ENCODE measurements at places on chromosomes 2 and 18.

- no peak for DNase-seq
Observed at GRCh38 chr2:207727261-207727660, 15.8 kb downstream of the CCNYL1 start.

DNA sequence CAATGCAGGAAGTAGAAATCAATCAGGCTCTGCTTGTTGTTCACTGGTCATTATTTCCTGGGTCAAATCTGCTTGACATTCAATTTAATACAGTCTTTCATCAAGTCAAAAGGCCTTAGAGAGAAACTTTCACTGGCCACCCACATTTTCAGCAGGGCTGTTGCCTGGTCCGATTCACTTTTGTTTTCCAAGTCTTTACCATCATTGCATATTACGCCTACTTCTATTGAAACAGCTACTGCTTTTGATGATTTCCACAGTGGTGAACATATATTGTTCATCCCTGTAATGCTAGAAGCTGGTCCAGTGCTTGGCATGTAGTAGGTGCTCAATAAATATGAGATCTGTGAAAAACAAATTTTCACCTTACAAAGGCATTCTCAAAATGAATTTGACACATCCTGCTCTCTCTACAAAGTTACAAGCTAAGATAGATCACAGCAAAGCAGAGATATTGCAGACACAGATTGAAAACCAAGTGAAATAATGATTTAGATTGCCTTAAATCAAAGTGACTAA, 600.1 kb downstream of the ARHGAP15 start:
- DNase-seq = no peak

DNA sequence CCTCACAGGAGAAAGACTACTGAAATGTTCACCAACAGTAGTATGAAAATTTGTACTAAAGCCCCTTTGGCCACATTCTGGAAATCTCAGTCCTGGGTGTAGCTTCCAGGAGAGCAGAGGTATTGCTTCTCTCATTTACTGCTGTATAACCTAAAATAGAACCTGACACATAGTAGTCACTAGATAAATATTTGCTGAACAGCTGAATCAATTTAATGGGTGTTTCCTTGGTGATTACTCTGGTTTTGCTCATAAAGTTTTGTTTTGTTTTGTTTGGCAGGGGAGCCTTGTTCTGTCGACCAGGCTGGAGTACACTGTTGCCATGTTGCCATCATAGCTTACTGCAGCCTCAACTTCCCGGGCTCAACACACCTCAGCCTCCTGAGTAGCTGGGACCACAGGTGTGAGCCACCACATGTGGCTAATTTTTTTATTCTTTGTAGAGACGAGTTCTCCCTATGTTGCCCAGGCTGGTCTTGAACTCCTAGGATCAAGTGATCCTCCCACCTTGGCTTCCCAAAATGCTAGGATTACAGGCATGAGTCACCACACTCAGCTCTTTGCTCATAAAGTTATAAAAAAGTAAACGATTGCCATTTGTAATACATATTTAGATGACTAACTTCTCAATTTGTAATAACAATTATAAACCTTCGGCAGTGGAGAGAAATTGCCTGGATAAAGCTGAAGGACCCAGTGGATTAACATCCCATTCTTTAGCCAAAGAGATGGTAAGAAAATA, 11.5 kb upstream of the PARD3B start:
- DNase-seq = no peak

DNA sequence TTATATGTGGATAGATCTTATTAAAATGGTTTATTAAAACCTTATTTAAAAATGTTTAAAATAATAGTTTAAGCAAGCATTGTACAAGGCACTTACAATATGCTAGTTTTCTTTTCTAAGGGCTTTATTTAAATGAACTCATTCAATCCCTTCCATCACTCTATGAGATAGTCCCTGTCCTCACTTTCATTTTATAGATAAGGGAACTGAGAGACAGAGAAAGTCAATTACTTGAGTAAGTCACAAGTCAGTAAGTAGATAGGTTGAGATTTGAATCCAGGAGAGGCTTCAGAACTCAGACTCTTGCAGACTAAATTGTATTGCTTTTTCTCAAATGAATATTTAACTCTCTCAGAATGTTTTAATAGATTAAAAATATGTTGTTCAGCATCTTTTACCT, 95.2 kb downstream of the KLHL14 start:
- no peak for DNase-seq

DNA sequence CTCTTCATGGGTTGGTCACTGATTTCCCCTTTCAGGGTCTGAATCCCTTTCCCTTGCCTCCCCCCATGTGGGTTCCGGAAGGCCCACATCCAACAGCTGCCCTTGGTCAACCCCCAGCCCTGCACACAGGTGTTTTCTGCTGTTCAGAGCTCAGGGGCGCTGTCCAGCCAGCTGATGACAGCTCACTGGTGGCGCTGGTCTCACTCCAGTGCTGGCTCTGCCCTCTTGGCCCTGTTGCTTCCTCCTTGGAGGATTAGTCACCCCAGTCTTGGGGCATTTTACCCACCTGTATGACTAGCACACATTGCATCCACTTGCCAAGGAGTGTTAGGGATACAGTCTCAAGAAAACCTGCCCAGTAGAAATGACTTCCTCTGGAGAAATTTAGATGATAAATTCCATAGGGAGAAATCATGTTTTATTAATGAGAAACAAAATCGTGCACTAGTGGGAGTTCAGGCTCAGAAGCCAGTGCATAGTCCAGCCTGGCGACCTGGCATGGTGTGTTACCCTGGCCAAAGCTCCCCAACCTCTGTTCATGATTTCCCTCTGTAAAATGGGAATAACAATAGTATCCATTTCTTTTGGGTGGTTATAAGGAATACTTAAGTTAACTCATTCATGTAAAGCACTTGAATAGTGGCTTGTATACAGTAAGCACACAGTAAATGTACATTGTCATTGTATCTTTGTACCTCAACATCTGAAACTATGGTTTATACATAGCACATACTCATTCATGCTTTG, 21.6 kb downstream of the CRIM1 start:
- DNase-seq = no peak

DNA sequence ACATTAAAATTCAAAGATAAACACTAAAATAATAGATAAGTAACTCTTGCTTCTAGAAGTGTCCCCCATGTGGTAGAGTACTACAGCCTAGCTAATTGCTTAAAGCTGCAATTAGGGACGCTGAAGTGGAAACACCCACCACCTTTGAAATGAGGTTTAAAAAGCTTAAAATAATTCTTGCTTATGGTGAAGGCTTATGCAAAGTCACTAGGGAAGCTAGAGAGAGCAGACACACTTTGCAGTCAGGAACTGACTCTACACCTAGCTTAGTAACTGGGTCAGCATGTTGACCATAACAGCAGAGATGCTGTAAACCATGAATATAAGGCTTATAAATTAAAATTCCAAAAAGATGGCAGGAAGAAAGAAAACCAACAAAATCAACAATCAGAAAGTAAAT, 65.4 kb upstream of the DSG1 start:
- DNase-seq = no peak

- DNase-seq = no peak
Observed at GRCh38 chr2:108577099-108577498, 42.8 kb downstream of the LIMS1 start.

DNA sequence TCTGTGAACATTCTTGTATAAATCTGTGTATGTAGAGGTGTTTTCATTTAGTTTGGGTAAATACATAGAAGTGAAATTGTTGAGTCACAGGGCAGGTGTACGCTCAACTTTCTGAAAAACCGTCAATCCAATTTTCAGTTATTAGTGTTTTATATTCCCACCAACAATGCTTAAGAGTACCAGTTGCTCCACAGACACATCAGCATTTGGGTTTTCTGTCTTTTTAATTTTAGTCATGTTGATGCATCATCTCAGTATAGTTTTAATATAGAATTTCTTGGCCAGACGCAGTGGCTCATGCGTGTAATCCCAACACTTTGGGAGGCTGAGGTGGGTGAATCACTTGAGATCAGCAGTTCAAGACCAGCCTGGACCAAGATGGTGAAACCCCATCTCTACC, 3.2 kb upstream of the GNLY start:
- DNase-seq = no peak

- no peak for DNase-seq
Observed at GRCh38 chr2:52340171-52340570, 1308.2 kb upstream of the NRXN1 start.

- no peak for DNase-seq
Observed at GRCh38 chr2:234437642-234438304, 59.1 kb downstream of the ARL4C start.

- no peak for DNase-seq
Observed at GRCh38 chr2:8684540-8684877, 2.7 kb downstream of the ID2 start.

DNA sequence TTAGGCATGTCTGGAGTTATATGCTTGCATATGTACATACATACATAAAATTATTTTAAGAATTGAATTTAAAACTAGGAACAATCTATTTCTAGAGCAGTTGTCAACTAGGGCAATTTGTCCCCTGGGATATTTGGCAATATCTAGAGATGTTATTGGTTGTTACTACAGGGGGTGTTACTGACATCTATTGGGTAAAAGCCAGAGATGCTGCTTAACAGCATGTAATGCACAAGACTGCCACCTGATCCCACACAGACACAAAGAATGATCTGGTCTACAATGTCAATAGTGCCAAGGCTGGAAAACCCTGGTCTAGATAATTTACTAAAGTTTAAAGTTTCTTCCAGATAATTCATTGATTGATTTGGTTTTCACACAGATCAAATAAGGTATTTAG, 185.3 kb downstream of the NYAP2 start:
- DNase-seq = no peak

DNA sequence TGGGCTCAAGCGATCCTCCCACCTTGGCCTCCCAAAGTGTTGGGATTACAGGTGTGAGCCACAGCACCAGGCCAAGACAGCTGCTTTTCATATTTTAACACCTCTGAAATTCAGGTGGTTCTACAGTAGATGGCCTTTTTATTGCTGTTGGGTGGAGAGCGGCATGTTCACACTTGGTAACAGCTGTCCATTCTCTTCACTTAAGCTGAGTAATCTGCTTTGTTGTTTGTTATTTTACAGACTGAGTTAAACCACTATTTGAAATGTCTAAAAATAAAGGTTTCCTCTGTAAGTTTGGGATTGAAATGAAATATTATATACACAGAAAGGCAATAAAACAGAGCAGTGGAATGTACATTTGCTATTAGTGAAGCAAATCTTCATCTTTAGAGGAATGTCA, 44.9 kb upstream of the TLK1 start:
- no peak for DNase-seq

DNA sequence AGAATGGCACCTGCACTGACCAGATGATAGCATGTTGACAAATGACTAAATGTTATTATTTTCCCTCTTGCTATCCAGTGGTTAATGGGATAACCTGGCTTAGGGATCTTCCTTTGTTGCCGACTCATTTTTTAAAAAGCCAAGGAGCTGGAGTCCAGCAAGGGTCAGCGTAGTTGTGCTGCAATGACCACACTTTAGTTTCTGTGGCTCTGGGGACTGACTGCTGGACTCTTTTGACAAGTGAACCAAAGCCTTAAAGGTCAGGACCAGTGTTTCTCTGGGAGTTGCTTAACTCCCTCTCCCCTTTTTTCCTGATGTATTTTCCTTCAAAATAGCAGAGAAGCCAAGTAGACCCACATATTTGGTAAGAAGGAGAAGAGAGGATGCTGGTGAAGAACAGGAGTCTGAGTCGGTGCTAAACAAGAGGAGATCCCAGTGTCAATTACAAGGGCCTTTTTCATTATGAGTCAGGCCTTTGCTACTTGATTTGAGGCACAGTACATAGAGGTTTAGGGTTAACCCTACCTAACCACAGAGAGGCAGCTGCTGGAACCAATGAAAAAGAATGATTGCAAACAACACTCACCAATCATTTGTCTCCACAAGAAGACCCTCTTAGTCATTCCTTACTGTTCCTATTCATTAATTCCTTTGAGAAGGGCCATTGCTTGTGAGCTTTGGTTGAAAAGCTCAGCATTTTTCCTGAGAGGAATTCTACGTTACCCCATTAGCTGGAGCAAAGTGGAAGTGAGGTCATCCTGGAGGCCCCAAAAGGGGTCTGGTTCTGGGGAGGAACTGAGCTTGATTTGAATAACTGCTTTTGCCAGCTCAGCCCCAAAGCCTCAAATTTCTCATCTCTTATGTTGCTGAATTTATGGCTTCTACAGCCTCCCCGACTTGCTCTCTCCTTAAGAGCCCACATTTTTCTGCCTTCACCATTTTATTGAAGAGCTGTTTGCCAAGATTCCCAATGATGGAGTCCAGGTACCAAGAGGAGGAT, 137.6 kb upstream of the HNMT start:
- DNase-seq = no peak

DNA sequence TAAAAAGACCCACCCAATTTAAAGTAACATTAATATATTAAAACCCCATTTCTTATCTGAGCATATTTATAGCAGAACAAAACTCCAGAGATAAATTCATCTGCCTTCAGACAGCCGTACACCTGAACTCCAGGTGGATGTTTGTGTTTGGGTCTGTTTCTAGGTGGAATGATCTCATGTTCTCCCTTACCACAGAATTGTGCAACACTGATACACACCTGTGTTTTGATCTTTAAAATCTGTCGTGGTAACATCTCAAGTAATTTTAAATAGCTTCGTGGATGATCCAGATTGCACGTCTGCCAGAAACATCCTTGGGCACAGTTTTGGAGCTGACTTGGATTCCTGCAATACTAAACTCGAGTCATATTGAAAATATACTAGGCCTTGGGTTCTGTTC, 207.5 kb upstream of the FOSL2 start:
- DNase-seq = no peak

GRCh38 chr2:126890136-126890510, 8.6 kb upstream of the TEX51 start:
- no peak for DNase-seq

GRCh38 chr18:62807396-62807795, 92.1 kb downstream of the PHLPP1 start:
- DNase-seq = no peak

DNA sequence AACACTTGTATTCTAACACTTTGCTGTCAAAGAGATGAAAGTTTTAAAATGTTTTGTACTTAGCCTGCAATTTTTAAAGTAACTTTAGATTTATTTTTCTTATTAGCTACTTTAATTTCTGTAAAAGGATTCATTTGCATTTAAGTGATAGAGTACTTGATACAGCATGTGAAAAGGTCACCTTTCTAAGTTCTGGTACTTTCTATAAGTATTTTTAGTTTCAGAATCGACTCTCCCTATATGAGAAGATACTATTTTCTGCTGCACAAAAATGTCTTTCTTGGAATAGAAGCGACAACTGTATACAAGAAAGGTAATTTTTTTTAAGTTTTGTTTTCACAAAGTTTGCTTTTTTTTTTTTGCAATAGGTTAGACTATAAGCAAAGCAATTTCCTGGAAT, 72.9 kb downstream of the METTL8 start:
- no peak for DNase-seq

GRCh38 chr2:226874749-226875148, 38.9 kb downstream of the RHBDD1 start:
- no peak for DNase-seq

DNA sequence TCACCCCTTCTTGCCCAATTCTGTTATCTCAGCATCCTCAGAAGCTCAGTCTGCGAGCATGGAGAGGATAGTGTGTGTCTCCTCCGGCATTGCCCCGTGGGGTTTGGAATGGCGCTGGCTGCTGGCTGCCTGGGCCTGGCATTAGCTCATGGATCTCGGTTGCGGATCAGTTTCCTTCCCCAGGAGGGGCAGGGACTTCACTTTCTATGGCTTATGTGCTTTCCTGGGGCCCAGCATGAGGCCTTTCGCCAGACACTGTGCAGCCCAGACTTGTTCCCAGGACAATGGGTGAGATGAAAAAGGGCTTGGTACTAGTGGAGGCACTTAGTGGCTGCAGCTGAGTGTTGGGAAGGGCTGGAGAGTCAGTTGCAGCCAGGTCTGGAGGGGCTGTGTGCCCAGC, 143.3 kb downstream of the GLI2 start:
- no peak for DNase-seq

GRCh38 chr2:113126845-113127645, at the start of gene IL1RN:
IL1RN (plus strand) TSS chr2:113127598; CDS start chr2:113127625, 27 bp downstream.
- no peak for DNase-seq

All from HEK293T (cell line).